Naive thymus-derived CD8-positive, alpha-beta T cell (primary cell): ENCODE measurements at places on chromosomes 11 and 22. TPM values are rescaled to one million over a fixed set of nuclear protein-coding genes. Genes with fewer than 3 reads are reported as not detected.

- DNase-seq, result no peak
Measured at GRCh38 chr11:12200991-12201985, 90.9 kb downstream of the MICAL2 start.

GRCh38 chr11:59062602-59063529 lies 23.2 kb upstream of the GLYATL1B start:
- no peak for DNase-seq

The TSGA10IP gene
- not detected for polyA plus RNA-seq

The C11orf86 gene
- not detected for polyA plus RNA-seq

GRCh38 chr22:49850959-49851802 lies 2.5 kb upstream of the ZBED4 start:
- DNase-seq, result no peak

GRCh38 chr11:19116276-19116970 lies 545 bp upstream of the ZDHHC13 start:
- no peak for DNase-seq
